DMS 273 treated with DMSO at 0.1 percent for 48 hours (cell line): ENCODE measurements at places on chromosomes 3 and 15.

DNA sequence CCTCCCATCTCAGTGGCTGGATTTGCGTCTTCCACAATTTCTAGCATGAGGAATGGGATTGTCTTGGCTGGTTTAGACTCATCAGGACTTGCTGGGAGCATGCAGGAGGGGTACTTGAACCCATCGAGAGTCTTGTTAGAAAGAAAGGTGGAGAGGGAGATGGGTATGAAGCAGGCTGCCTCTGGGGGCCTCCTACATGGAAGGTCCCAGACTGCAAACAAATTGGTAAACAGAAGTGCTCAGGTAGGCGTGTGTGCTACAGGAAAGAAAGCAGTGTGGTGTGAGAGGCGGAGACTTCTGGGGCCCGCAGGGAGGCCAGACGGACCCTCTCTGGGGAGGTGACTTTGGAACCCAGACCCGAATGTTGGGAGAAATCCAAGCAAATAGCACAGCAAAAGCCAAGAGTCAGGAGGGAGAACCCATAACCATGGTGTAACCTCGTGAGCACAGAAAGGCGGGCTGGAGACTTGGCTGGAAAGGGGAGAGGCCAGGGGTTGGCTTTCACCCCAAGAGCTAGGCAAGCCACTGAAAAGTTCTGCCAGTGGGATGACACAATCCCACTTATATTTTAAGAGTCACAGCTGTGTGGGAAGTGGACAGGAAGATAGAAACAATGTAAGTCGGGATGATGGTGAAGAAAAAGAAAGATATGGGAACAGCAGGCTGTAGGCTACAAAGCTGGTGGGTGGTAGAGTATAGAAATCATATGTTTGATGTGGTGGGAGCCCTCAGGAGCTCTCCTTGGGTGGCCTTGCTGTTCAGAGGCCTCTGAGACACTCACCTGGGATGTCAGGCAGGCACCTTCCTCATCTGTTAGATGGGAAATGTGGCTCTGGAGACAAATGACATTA lies 130.1 kb upstream of the PRR20G start:
- no peak for DNase-seq

- no peak for DNase-seq
These were observed 64.4 kb downstream of the CCDC54 start for GRCh38 chr3:107441617-107442016.

GRCh38 chr15:65338823-65339222 lies 34.3 kb downstream of the RNU5B-1 start:
- no peak for DNase-seq

DNA sequence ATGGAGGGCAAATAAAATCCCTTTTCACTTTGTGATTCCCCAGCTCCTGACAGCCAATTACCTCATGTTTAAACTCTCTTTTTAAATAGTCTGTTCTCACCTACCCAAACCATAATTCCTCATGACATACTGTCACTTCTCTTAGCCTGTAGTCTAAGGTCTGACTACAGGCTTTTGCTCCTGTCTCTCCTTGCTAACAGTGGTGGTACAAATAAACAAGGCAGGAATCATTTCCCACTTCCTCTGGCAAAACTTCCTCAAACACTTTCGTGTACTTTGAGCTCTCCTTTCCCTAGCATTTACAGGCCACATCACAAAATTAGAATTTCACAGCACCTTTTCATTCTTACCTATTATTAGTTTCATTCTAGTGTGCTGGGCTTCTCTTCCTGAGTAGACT lies 51.8 kb downstream of the ATP8B4 start:
- no peak for DNase-seq

- no peak for DNase-seq
These were observed 217.8 kb downstream of the UACA start for GRCh38 chr15:70545526-70545925.

GRCh38 chr3:183369117-183369516 lies 59.3 kb downstream of the MCF2L2 start:
- no peak for DNase-seq

- DNase-seq: no peak
These were observed 94.8 kb upstream of the ANKRD28 start for GRCh38 chr3:15892311-15893227.

- no peak for DNase-seq
These were observed 45.0 kb downstream of the MGLL start for GRCh38 chr3:127777332-127777731.

DNA sequence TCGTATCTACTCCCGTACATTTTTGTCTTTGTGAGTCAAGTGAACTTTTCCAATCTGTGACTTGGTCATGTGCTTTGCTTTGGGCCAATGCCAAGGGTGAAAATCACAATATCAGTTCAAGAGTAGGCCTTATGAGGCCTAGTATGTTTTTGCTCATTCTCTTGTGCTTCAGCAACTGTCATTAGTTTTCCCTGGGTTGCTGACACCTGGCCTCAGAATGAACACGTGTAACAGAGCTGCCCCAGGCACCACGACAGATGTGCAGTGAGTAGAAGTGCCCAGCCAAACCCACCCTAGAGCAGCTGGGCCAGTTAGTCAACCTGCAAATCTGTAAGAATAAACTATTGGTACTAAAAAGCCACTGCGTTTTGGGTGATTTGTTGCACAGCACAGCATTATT lies 460.3 kb upstream of the WNT5A start:
- peak; percentile 38 for DNase-seq
